ENCODE measurements at places on chromosomes 13 and 19.

- DNase-seq: no peak
Observed at GRCh38 chr13:99471221-99472121, 29.8 kb upstream of the TM9SF2 start.

DNA sequence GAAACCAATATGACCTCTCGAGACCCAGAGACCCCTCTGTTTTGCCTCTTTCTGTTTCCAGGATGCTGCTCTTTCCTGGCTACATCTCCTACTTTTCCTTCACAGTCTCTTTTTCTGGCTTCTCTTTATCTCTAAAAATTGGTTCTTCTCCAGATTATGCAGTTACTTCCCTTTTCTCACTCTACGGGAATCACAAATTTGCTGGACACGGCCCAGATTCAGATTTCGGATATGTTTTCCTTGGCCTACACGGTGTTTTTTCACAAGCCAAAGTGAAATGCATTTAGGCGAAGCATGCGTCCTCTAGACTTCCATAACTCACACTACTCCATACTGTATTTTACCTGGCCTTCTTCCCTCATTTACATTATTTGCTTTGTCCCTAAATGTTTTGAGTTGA is 214.7 kb upstream of the MIR17HG start:
- no peak for DNase-seq

GRCh38 chr13:112247471-112248405 is 128.4 kb upstream of the SPACA7 start:
- DNase-seq: no peak

GRCh38 chr19:50460161-50460765 is 16.0 kb upstream of the EMC10 start:
- DNase-seq: no peak

DNA sequence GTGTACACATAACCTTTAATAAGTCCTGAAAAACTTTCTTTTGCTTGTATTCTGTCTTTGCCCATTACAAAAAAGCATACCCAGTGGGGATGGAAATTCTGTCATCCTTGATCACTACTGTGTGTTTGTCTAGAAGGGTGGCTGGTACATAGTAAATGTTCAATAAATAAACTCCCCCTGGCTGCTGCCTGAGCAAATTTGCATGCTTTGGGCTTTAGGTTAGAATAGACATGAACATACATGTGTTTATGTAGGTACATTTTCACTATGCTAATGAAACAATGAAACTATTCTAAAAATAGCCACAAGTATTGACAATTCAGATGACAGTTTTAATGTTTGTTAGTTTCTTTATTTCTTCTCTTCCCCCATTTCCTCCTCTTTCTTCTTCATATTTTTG is 36.1 kb downstream of the TNFSF13B start:
- no peak for DNase-seq

GRCh38 chr19:44819246-44819832 is 10.4 kb downstream of the BCAM start:
- DNase-seq: no peak

DNA sequence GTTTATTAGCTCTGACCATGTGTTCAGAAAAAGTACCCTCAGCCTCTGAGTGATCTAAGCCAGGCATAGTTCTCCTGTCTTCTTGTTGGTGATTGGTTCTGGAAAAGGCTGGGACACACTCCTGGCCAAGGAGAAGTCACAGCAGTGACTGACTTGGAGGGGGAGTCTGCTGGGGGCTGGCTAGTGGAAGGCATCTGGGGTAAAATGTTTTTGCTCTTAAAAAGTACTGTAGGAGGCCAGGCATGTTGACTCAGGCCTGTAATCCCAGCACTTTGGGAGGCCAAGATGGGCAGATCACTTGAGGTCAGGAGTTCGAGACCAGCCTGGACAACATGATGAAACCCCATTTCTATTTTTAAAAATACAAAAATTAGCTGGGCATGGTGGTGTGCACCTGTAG is 21.7 kb downstream of the FAM187B start:
- no peak for DNase-seq

- DNase-seq: no peak
Observed at GRCh38 chr13:68026077-68026476, 795.9 kb upstream of the PCDH9 start.

DNA sequence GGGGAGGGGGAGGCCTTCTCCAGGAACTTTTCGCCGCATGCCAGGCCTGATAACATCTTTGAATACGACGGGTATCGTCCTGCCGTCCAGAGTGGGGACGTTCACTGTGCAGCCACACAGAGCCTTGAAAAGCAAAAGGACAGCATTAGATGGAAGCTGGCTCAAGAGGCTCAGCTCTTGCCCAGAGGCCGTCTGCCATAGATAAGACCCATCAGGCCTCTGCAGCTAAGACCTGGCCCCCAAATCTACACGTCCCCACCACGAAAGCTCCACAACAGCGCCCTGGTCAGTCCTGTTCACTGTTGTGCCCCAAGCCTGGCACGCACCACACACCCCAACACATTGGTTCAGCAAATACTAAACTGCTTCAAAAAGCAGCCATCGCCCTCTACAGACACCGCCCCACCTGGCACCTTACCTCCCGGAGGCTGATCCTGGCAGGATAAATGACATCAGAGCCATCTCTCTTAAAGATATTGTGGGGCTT is 2.1 kb downstream of the DNAJB1 start:
- DNase-seq: no peak

DNA sequence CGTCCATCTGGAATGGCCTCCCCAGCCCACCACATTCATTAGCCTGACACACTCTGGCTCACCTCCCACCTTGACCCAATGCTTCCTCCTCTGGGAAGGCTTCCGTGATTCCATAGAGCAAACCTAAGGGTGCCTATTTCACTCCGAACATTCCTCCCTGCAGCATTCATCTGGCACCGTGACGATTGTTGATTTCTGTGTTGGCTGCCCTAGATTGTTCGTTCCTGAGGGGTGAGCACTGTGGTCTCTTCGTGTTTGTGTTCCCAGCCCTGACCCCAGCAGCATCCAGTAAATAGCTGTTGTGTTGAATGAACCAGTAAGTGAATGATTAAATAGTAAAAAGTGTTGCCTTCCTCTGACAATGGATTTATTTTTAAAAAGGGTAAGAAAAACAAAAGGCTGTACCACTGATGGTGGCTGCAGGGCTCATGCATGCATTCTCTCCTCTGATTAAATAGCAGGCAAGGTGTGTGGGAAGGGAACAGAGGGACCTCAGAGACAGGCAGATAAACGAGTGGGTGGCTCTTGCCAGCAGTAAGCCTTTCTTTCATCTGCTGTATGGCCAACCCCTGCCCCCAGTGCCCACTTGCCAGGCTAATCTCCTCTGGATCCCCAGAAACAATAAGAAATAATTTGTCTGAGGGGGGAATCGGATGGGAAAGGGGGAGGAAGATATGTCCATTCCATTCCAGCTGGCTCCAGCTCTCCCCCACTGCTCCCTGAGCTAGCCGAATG is 48.4 kb upstream of the CACNA1A start:
- DNase-seq: no peak

DNA sequence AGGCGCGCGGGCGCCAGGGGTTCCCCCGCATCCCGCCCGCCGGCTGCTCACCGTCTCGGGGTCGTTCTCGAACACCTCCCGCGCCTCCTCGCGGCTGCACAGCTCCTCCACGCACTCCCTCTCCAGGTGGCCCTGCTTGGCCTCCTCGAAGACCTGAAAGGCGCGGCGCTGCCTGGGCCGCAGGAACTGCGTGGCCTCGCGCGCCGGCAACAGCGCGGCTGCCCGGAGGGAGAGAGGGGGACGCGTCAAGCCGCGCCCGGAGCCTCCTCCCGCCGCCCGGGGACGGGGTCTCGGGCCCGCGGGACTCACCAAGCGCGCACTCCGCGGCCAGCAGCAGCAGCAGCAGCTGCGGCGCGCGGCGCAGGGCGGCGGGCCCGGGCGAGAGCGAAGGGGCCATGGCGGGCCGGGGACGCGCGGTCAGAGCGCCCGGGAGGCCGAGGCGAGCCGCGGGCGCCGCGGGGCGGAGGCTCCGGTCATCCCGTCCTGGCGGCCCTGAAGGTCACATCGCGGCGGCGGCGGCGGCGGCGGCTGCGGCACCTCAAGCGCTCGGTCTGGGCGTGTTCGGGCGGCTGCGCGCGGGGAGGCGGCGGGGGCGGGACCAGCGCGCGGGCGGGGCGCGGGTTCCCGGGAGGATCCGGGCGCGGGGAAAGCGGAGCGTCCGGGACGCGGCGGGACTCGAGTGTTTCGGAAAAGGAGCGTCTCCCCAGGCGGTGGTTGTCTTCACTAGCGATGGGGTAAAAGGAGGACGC is at the start of gene GAS6:
GAS6 (minus strand) TSS at position 553 of the 749 bp plus-strand sequence; CDS start at position 397, 156 bp downstream.
- no peak for DNase-seq

- DNase-seq: no peak
Observed at GRCh38 chr13:28047757-28048388, 52.5 kb downstream of the FLT3 start.

DNA sequence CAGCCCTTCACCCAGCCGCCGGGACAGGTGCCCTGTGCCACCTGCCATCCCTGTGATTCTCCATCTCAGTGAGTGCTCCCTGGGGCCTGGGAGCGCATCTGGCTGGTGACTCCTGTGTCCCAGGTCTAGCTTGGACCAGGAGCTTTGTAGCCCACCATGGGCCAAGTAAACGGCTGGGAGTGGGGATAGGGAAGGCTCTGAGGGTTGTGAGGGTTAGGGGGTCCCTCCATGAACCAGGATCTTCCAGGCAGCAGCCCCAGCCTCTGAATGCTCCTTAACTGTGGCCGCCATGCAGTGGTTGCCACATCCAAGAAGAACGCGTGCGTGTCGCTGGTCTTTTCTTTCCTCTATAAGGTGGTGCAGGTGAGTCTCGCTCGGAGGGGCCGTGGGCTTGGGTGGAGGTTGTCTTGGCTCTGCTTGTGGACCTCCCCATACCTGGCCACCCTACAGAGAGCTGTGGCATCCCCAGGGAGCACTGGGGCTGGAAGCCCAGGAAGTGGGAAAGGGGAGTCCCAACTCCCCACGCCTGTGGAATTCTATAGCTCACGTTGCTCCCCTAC is 8.4 kb downstream of the AP1M1 start:
- DNase-seq: no peak

DNA sequence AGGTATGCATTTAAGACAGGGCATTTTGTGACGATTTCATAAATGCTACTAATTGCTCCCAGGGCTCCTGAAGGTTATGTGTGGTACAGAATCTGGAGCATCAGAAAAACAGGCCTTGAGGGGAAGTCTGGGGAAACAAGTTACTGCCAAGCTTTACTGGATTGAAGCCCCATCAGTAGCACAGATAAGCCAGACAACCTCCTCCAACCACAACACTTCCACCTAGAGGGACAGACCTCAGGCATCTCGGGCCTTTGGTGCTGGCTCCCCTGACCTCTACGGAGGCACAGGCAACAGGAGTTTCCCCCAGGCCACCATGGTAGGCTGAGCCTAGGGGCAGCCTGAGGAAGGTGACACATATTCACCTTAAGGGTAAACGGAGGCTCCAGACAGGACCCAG is 54.1 kb downstream of the ABCC4 start:
- DNase-seq: no peak

GRCh38 chr19:5292453-5292821 is 48.2 kb downstream of the PTPRS start:
- DNase-seq: no peak

GRCh38 chr19:14772467-14772866 is 5.9 kb downstream of the ADGRE2 start:
- DNase-seq: no peak

- DNase-seq: no peak
Observed at GRCh38 chr19:49741210-49741844, 21.8 kb downstream of the TSKS start.

GRCh38 chr19:32809754-32810153 is 59.8 kb downstream of the SLC7A9 start:
- DNase-seq: no peak

- no peak for DNase-seq
Observed at GRCh38 chr13:111955412-111956065, 111.4 kb upstream of the SOX1 start.

- DNase-seq: no peak
Observed at GRCh38 chr13:60959427-60959826, 456.2 kb downstream of the PCDH20 start.

DNA sequence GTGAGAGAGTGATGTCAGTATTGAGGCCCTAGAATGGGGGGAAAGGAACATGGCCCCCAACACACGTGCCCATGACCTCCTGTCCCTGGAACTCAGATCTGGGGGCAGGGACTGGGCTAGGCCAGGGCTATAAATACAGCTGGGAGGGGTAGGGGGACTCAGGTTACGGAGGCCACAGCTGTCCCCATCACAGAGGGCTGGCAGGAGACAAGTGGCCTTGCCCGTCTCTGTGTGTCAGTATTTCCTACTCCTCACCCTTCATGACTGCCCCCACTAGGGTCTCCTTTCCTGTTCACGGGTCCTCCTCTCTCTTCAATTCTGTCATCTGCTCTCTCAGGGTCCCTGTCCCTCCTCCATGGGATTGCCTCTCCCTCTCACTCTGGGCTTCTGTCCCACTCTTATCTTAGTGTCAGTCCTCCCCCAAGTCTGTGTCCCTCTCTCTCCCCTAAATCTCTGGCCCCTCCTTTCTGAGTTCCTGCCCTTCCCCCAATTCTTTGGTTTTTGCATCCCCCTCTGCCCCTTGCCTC is 687 bp upstream of the HRC start:
- DNase-seq: no peak

- no peak for DNase-seq
Observed at GRCh38 chr13:38283346-38283745, 66.3 kb upstream of the UFM1 start.

DNA sequence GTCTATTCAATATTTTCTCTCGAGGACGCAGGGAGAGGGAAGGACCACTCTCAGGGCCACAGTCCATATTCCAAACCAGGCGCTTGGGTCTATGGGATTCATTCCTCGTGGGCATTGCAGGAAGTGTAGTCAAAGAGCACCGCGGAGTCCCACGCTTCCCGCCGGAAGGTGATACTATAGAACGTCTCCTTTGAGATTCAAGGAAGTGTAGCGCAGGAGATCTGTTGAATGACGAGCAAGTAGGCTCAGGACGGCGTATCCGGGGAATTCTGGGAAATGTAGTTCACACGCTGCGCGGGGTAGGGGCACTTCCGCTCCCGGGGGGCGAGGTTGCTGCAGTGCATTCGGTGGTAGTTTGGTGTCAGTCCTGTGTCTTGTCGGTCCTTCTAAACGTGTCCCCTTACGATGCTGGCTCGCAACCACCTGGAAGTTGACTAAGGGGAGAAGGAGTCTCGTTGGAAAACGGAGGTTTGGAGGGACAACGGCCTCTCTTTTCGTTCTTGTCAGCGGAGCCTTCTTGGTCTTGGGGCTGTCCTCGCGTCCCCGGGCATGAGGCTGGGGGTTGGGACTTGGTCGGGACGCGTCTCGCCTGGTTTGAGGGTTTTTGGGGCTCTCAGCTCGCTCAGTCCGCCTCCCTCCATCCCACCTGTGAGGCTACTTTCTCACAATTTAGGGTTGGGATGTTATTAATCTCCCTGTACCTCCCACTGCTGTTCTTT is at the start of gene ZNF284:
ZNF284 (plus strand) TSS at position 336 of the 719 bp plus-strand sequence. CDS start 4,231 bp downstream, outside the sequence.
- peak; percentile 72 for DNase-seq

- DNase-seq: no peak
Observed at GRCh38 chr13:81639984-81640582, 1299.2 kb upstream of the SPRY2 start.
